Spinal cord (tissue), 10 donors: ENCODE measurements at places on chromosomes 1 and 21.

DNA sequence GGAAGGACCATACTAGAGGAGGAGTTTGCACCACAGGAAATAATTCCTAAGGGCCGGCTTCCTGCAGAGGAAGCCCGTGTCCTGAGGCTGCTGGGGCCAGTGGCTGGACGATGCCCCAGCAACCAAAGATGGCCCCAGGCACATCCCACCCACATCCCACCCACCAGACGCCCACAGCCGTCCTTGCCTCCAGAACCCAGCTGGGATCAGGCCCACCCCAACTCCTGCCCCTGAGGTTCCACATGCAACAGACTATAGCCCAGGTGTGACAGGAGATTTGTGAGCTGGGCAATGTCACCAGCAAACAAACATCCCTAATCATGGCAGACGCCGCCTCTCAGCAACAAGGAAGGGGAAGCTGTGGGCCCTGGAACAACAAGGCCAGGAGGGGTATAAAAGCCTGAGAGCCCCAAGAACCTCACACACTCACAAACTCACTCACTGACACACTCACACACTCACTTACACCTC is at the start of gene KRTAP10-9:
TSS of gene KRTAP10-9 (plus strand) at position 421 of the 471 bp plus-strand sequence. CDS start 79 bp downstream, outside the sequence.
- H3K27me3 ChIP-seq: no peaks in the 10 kb centered on the region
- H3K4me3 ChIP-seq: no peak within 1 kb of the TSS
- H3K27ac ChIP-seq: no peak within 1 kb of the TSS
- peaks cover 3% of the 10 kb centered on the region for H3K4me1 ChIP-seq
- H3K36me3 ChIP-seq: no peaks in the 10 kb centered on the region

GRCh38 chr1:220594356-220594755 is 66.4 kb downstream of the MARK1 start:
- H3K4me3 ChIP-seq: no peak overlapping the region
- no peak for DNase-seq
- H3K27ac ChIP-seq: no peak overlapping the region
- H3K4me1 ChIP-seq: no peaks in the 10 kb centered on the region
- H3K36me3 ChIP-seq: peaks cover 4% of the 10 kb centered on the region
- H3K27me3 ChIP-seq: no peaks in the 10 kb centered on the region

GRCh38 chr1:226217273-226217672 is 6.2 kb upstream of the MIXL1 start:
- no peaks in the 10 kb centered on the region for H3K4me1 ChIP-seq
- no peaks in the 10 kb centered on the region for H3K27me3 ChIP-seq
- no peak overlapping the region for H3K27ac ChIP-seq
- DNase-seq: no peak
- H3K36me3 ChIP-seq: no peaks in the 10 kb centered on the region
- H3K4me3 ChIP-seq: no peak overlapping the region

DNA sequence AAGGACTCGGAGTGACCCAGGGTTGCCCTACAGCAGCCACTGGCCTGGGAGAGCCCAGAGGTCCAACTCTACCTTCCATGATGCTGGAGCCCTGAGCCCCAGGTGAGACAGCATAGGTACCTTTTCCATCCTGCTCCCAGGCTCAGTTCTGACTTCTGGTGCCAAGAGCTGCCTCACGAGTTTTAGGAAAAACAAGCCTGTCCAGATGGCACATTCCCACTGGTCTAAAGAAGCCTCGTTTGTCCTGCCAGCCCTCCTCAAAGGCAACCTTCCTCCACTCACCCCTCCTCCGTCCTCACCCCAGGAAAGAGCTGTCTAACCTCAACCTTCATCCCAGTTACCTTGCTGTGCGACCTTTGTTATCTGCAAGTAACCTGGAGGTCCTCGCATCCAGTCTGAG is 53.5 kb upstream of the PRELP start:
- no peaks in the 10 kb centered on the region for H3K27me3 ChIP-seq
- no peaks in the 10 kb centered on the region for H3K36me3 ChIP-seq
- H3K4me3 ChIP-seq: no peak overlapping the region
- no peaks in the 10 kb centered on the region for H3K4me1 ChIP-seq

DNA sequence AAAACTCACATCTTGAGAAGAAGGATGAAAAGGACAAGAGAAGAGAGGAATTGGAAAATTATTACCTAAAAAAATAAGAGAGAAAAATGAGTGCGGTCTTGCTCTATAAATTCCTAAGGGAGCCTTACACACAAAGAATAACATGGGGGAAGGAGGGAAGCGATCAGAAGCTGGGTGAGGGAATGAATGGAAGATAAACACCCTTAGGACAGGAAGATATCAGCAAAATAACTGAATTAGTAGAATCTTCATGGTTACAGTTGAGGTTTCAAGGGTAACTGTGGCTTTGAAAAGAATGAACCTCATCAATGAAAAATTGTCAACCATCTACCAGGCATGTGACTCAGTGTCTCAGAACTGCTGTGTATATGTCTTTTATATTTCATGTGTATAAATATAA is 192.5 kb upstream of the FOXD3 start:
- no peak for DNase-seq
- peaks cover 17% of the 10 kb centered on the region for H3K27me3 ChIP-seq
- H3K4me1 ChIP-seq: no peaks in the 10 kb centered on the region
- no peak overlapping the region for H3K4me3 ChIP-seq

DNA sequence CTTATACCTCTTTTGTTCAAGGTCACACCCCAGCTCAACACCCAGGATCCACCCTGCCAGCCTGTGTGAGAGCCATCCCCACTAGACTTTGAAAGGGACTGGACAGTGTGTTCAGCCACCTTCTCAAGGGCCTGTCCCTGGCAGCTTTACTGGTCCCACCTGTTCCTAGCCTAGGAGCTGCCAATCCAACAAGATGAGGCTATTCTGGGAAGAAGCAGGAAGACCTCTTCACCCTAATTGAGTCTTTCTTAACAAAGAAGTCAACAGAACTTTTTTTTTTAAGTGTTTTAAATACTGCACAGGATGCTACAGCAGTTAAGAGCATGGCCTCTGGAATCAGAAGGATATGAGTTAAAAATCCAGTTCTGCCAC is 95.8 kb upstream of the HOOK1 start:
- DNase-seq: no peak
- no peak overlapping the region for H3K27ac ChIP-seq

DNA sequence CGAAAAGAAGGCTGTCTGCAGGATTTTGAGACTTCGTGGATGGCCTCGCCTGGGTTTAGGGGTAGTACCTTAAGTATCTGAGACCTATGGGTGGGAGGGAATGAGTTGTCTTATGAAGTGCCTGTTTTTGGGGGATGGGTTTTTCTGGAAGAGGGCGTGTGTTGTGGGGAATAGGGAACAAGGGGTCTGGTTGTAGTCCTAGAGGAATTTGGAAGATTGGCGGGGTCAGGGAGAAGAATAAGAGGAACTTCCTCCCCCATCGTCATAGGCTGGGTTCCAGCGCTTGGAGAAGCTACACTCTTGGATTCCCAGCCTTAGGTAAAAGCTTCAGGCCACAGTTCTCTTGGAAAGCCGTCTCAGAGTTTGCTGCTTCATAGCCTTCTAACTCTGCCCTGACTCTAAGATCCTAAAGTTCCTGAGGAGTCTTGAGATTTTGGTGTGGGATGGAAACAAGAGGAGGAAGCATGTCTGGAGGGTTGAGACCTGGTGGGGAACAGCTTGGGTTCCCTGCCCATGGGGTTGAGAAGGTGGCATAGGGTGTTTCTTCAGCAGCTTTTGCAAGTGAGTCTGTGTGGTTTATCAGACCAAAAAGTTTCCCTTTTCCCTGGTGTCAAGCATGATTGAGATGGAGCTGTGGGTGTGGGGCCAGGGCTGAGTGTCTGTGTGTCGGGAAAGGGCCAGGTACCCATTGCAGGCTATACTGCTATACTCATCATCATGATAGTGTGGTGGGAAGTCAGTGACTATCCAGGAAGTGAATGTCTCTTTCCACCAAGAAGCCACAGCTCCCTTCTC is 1.8 kb downstream of the VANGL2 start:
- H3K36me3 ChIP-seq: peaks cover 2% of the 10 kb centered on the region
- H3K27ac ChIP-seq: peak overlapping the region; percentile 82
- H3K4me1 ChIP-seq: peaks cover 43% of the 10 kb centered on the region
- H3K4me3 ChIP-seq: peak overlapping the region; percentile 76

DNA sequence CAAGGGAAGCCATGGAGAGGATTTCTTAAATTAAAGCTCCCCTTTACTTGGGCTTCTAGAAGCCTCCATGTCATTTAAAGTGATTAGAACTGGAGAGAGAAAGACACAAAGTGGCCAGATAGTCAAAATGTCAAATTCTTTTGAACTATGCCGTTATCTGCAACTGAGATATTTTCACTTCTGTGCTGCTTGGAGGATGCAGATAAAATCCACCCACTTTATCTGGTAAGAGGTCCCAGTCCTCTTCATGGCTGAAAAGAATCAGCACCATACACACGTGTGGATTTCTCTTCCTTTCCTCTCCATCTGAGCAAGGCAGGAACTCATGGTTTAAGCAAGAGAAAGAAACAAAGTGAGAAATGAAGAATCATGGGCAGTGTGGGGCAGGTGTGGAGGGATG is 276.9 kb upstream of the RUNX1 start:
- no peaks in the 10 kb centered on the region for H3K27me3 ChIP-seq
- H3K36me3 ChIP-seq: no peaks in the 10 kb centered on the region
- H3K27ac ChIP-seq: no peak overlapping the region
- H3K4me3 ChIP-seq: no peak overlapping the region
- H3K4me1 ChIP-seq: peaks cover 4% of the 10 kb centered on the region
- DNase-seq: no peak

DNA sequence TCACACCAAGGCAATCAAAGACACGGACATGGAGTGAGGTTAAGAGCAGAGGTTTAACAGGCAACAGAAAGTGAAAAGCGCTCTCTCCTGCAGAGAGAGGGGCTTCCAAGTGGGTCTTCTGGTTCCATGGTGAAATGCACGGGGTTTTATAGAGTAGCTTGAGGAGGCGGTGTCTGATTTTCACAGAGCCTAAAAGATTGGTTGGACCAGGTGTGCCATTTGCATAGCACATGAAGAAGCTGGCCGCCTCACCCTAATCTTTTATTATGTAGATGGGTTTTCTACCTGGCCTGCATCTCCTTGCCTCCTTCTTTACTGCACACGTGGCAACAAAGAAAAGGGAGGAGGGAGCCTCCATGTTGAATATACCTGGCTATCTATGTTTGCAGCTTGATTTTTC is 197.3 kb downstream of the RYR2 start:
- no peak for DNase-seq
- H3K27ac ChIP-seq: no peak overlapping the region
- no peaks in the 10 kb centered on the region for H3K36me3 ChIP-seq
- H3K4me3 ChIP-seq: no peak overlapping the region

GRCh38 chr1:111474106-111474505 is 322 bp downstream of the C1orf162 start:
- no peak overlapping the region for H3K27ac ChIP-seq
- H3K4me3 ChIP-seq: no peak overlapping the region
- peaks cover 17% of the 10 kb centered on the region for H3K36me3 ChIP-seq
- H3K4me1 ChIP-seq: no peaks in the 10 kb centered on the region
- no peak for DNase-seq

DNA sequence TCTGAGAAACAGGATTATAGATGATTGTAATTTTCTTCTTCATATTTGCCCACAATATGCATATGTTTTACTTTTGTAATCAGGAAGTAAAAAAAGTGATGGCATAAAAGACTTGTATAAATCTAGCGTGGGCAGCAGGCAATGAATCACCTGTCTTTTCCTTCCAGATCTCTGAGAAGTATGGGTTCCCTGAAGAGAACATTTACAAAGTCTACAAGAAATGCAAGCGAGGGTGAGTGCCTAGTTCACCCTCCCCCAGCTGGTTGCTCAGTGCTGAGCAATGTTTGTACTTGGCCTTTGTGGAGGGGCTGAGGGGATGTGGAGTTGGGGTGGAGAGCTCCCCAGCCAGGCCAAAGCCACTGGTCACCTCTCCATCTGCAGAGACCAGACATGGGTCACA is 30.7 kb downstream of the GRHL3 start:
- no peak for DNase-seq
- no peak overlapping the region for H3K4me3 ChIP-seq
- no peaks in the 10 kb centered on the region for H3K27me3 ChIP-seq
- peaks cover 29% of the 10 kb centered on the region for H3K36me3 ChIP-seq

- no peak overlapping the region for H3K27ac ChIP-seq
- no peaks in the 10 kb centered on the region for H3K27me3 ChIP-seq
- no peaks in the 10 kb centered on the region for H3K36me3 ChIP-seq
- no peak overlapping the region for H3K4me3 ChIP-seq
Observed at GRCh38 chr1:182198006-182198605, 136.6 kb upstream of the ZNF648 start.

GRCh38 chr1:113281550-113281949 is 108.8 kb upstream of the MAGI3 start:
- H3K4me3 ChIP-seq: no peak overlapping the region
- H3K4me1 ChIP-seq: no peaks in the 10 kb centered on the region
- DNase-seq: peak; percentile 37
- H3K27ac ChIP-seq: no peak overlapping the region
- no peaks in the 10 kb centered on the region for H3K27me3 ChIP-seq

- no peaks in the 10 kb centered on the region for H3K36me3 ChIP-seq
- no peak overlapping the region for H3K27ac ChIP-seq
- no peak for DNase-seq
Observed at GRCh38 chr1:207999274-207999915, 88.5 kb upstream of the CD34 start.

GRCh38 chr1:102219463-102219862 is 222.7 kb upstream of the OLFM3 start:
- no peaks in the 10 kb centered on the region for H3K4me1 ChIP-seq
- H3K36me3 ChIP-seq: no peaks in the 10 kb centered on the region
- no peak overlapping the region for H3K4me3 ChIP-seq
- H3K27me3 ChIP-seq: no peaks in the 10 kb centered on the region
- H3K27ac ChIP-seq: no peak overlapping the region
- no peak for DNase-seq

- H3K36me3 ChIP-seq: no peaks in the 10 kb centered on the region
- H3K27ac ChIP-seq: no peak overlapping the region
- H3K4me1 ChIP-seq: no peaks in the 10 kb centered on the region
- H3K4me3 ChIP-seq: no peak overlapping the region
Observed at GRCh38 chr21:17585875-17586450, 26.7 kb downstream of the BTG3 start.

- H3K36me3 ChIP-seq: no peaks in the 10 kb centered on the region
- H3K4me1 ChIP-seq: no peaks in the 10 kb centered on the region
- no peak overlapping the region for H3K4me3 ChIP-seq
- DNase-seq: no peak
Observed at GRCh38 chr1:114648503-114648902, 21.3 kb downstream of the DENND2C start.

DNA sequence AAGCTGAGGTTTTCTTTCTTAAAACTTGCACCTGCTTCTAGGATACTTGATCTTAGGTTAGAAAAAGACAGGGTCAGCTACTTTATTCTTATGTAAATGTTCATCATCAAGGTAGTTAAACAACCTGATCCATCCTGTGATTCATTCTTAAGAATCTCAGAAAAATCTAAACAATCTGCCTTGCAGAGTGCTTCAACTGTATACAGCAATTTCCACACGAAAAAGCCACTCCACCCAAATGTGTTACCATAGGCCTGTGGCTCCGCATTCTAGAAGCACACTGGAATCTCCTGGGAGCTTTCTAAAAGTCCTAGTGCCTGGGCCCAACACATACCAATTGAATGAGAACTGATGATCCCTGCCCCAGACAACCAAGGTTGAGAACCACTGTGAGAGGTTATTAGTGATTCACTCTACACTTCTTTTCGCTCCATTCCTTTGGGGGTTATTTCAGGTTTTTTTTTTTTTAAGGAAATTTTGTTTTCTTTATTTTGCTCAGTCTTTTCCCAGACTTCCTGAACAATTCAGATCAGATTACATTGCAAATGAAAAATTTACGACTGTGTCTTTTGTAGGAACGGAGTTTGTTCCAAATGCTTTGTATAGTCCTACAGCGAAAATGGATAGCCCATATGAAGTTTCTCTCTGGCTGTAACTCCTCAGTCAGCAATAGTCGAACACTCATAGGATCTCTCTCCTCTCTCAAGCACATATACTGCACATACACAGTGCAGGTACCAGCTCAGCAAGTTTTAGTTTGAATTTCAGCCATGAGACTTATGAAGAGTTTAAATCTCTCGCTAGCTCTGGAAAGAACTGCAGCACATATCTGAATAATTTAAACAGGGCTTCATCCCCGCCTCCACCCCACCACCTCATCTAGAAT is 16.1 kb downstream of the SMYD2 start:
- no peaks in the 10 kb centered on the region for H3K27me3 ChIP-seq
- no peak overlapping the region for H3K27ac ChIP-seq
- no peaks in the 10 kb centered on the region for H3K4me1 ChIP-seq
- no peak for DNase-seq
